ENCODE measurements at places on chromosomes 4 and X.

DNA sequence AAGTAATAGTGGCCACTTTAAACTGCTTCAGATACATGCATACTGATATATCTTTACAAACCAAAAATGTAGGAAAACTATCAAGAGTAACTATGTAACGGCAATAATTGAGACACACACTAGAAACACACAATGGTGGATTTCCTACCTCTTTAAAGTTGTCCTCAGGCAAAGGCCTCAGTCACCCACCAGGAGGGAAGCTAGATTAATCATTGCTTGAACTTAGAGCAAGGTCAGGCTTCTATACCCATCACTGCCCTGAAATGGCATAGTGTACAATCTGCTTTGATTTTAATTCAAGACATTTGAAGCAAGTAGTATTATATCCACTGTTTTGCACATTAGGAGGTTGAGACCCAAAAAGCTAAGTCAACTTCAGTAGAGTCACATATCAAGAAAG, 110.9 kb downstream of the AREG start:
- DNase-seq: no peak

- no peak for DNase-seq
These were observed 958.8 kb downstream of the PCDH18 start for GRCh38 chr4:136573460-136573859.

GRCh38 chr4:39544580-39545315, 17.5 kb upstream of the UGDH start:
- peak; percentile 7 for DNase-seq

DNA sequence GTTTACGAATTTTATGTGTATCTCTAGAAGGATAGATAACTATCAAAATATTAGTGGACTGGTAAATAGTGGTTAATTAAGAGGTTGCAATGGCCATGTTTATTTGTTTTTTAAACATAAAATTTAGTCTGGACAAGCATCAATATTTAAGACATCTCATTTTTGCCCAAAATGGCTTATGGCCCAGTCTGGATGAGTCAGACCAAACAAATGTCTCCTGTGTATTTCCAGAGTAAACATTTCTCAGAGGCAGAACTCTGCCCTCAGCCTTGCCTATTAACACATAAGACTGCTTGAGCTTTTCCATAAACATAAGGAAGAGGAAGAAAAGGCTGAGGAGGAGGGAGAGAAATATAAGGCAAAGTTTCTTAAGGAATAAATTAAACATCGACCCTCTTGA, 277.1 kb upstream of the DIAPH2 start:
- DNase-seq: no peak

DNA sequence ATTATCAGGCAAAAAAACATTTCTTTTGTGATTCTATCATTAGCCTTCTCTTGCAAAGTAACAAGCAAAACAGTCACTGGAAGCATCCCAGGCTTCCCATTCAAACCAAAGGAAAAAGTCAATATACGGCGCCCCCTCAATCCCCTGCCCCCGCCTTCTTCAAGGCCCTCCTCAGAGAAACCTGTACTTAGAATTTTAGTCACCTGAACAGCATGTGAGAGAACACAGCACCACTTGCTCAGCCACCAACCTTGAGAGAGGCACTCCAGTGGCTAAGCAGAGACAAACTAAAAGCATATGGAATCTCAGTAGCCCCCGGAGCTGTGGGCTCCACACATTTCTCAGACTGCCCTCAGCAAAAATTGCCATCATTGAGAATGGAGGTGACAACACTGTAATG, 25.2 kb downstream of the LEF1 start:
- DNase-seq: no peak

GRCh38 chrX:3962511-3963311, 249.3 kb upstream of the PRKX start:
- peak; percentile 13 for DNase-seq

GRCh38 chr4:18582841-18583240, 561.3 kb upstream of the LCORL start:
- no peak for DNase-seq

DNA sequence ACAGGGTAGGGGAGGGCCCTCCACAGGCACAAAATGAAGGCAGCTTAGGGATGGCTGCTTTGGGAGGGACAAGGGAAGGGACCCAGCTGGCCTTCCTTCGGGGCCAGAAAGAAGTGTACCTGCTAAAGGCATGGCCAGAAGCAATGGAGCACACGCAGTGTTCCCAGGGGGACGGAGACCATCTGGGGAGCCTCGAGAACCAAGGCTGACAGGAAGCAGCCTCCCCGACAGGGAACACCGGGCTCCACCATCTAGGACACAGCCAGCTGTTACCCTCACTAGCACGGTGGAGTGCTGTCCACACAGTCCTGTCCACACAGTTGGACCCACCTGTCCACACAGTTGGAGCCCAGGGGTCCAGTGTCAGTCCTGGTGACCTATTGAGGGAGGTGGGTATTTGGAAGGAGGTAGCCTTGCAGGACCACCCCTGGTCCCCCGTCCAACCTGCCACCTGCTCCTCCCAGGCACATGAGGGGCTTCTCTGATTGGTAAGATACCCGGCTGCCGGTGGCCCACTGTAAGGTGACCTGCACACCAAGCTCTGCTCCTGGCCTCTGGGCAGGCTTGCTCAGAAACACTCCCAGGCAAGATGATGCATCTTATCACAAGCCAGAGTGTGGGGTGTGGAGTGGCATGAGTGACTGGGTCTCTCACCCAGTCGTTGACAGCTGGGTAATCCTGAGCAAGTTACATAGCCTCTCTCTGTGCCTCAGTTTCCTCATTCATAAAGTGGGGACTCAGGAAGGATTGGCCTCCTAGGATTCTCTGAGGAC, 20.5 kb upstream of the AFAP1 start:
- DNase-seq: no peak

DNA sequence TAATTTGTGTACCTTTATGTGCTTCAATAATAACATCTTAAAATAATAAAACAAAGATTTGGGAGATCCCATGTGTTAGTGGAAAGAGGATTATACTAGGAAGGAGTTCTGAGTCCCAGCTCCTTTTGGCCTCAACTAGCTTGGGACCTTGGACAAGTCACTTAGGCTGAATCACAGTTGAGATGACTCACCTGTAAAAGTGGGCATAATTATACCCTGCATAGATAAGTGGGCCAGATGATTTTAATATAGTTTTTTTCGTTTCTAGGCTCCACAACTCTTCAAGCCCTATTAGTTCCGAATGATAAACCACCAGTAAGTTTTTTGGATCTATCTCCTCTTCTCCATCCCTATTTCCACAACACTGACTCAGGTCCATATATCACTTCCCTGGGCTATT, 131.8 kb downstream of the ENOX2 start:
- no peak for DNase-seq

DNA sequence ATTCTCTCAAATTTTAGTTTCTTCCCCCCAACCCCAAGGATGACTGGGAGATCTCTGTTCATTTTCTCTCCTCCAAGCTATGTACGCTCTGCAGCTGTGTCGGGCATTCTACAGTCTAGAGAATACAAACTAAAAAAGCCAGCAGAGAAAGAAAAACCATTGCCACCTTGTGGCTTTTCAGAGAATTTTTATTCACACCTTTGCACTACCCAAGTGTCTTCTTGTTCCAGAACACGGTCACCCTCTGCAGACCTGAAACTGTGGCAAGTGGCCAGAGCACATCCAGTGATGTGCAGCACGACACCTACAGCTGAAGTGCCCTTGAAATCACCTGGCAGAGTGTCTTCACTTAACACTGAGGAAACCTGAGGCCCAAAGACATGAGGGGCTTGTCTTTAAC, 68.6 kb downstream of the CHST7 start:
- DNase-seq: no peak

- DNase-seq: no peak
These were observed 196.8 kb upstream of the FAT1 start for GRCh38 chr4:186920483-186920882.

DNA sequence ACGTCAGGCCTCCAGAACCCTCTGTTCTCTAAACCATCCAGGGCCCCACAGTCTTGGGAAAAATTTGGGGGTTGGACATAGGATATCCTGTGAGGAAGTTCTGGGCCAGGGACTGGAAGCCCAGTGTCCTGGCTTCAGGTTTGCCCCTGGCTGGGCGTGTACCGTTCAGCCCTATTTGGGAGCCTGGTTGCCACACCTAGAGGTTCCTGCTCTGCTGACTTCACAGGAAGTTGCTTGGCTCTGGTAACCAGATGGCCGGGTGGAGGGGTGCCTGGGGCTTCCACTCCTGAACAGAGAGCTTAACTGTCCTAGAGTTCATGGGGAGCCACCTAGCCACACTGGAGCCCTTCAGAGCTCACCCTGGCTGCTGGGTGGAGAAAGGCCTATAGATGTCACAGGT, 1.1 kb downstream of the TAFAZZIN start:
- DNase-seq: no peak

DNA sequence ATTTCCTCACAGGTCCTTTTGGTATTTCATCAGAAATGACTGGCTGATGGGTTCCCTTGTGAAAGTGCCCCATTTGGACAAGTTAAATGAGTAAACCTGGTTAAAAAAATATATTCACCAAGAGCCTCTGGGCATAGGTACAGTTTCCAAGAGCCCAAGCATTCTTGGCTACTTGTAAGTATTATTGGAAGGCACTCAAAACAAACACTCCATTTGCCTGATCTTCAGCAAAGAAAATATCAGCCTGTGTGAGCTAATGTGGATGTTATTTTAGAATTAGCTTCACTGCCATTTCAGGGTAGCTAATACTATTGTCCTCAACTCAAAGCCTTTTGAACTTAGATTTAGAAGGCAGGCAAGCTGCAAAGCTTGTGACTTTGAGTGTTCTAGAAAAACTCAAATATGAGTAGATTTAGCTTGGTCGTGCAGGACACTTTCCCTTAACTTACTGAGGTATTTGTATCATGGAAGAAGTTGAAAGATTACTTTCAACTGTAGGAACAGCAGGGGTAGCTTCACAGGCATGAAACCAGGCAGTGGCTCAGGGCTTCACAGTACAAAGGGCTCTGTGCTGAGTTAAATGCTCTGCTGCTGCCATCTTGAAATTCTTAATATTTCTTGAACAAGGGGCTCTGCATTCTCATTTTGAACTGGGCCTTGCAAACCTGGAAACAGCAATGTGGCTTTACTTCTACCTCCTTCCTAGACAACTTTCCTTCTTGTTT, 177.2 kb downstream of the AMELX start:
- DNase-seq: no peak

All from NCI-H1930 (cell line).